Activated CD4-positive, alpha-beta T cell treated with anti-CD3 and anti-CD28 coated beads, Interleukin-2, amount 50 U/mL, for 24 hours (primary cell): ENCODE measurements at places on chromosomes 12 and 14.

DNA sequence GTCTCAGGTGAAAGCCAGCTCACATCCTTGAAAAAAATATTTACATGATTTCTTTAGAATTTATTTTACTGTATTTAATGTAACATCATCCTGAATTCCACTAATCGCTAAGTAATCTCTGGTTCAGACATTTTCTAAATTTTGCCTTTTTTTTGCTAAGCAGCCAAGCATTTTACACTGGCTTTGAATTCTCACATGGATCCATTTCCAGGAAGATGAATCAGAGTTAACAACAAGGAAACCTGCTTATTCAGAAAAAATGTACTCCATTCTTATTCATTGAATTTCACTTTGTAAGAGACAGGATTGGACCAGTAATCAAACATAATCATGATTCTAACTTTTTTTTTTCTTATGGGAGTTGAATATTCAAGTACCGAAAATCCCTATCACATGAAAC is 1785.1 kb upstream of the FLRT2 start:
- DNase-seq = no peak

DNA sequence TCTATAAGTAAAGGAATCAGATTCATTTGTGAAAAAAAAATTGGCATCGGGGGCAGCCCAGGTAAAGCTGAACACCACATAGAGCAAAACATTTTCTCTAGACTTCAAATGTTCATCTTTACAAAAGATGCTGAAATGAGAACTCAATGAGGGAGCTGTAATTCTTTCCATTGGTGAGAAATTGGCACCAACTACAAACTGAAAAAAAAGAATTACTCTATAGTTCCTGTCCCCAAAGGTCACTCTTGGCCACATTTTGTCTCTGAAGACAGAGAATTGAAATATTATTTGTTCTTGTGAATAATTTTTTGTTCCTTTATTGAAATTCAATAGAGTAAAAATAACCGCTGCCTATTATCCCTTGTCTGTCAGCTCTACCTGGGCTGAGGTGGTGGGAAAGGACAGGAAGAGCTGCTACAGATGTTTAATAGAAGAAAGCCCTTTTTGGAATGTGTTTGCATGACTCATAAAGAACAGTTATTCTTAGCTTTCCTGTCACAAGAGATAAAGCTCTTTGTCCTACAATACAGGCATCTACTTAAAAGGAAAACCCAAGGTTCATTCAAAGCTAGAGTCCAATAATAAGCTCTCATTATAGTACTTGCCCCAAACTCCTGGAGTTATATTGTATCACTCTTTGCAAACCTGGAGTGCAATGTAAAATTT is 380.1 kb upstream of the KITLG start:
- DNase-seq = no peak

GRCh38 chr14:34568803-34569202 is 29.3 kb upstream of the EAPP start:
- no peak for DNase-seq

- no peak for DNase-seq
These were observed 81.2 kb upstream of the ATP2B1 start for GRCh38 chr12:89789862-89790261.

- no peak for DNase-seq
These were observed 660.9 kb upstream of the MGAT4C start for GRCh38 chr12:86917121-86917520.

GRCh38 chr12:19574601-19575000 is 135.3 kb downstream of the AEBP2 start:
- DNase-seq = no peak

DNA sequence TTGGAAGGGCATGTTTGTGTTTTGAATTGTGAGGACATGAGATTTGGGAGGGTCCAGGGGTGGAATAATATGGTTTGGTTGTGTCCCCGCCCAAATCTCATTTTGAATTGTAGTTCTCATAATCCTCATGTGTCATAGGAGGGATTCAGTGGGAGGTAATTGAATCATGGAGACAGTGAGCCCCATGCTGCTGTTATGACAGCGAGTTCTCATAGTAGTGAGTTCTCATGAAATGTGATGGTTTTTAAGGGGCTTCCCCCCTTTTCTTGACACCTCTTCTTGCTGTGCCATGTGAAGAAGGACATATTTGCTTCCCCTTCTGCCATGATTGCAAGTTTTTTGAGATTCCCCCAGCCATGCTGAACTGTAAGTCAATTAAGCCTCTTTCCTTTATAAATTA is 260.0 kb downstream of the DUSP6 start:
- peak; percentile 14 for DNase-seq

DNA sequence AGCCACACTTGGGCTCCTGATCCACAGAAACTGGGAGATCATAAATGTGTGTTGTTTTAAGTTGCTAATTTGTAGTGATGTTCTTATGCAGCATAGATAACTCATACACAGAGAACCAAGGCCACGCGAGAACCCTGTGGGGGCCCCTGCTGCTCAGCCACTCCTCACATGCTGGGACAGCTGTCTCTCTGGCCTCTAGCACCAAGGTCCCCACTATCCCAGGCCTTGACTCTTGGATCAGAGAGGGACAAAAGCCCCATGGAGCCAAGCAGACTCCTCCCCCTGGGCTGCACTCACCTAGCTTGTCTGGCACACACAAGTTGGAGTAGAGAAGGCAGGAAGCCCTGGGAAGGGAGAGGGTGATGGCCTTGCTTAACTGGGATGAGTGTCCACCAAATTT is 11.3 kb downstream of the PLD4 start:
- DNase-seq = no peak

- DNase-seq = no peak
These were observed 1.7 kb downstream of the ANGEL1 start for GRCh38 chr14:76810953-76811400.

DNA sequence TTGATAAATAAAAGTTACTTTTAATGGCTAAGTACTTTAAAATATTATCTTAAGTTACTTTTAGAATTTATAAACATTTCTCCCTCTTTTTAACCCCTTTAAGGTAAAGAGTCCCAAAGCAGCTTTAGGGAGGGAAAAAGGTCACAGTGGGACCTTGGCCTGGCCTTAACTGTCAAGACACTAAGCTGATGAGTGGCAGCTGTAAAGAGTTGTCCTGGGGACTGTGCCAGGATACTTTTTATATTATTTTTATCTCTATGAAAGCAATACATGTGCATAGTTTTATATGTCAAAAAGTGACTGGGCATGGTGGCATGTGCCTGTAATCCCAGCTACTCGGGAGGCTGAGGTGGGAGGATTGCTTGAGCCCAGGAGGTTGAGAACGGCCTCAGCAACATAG is 94.2 kb upstream of the RESF1 start:
- DNase-seq = no peak

DNA sequence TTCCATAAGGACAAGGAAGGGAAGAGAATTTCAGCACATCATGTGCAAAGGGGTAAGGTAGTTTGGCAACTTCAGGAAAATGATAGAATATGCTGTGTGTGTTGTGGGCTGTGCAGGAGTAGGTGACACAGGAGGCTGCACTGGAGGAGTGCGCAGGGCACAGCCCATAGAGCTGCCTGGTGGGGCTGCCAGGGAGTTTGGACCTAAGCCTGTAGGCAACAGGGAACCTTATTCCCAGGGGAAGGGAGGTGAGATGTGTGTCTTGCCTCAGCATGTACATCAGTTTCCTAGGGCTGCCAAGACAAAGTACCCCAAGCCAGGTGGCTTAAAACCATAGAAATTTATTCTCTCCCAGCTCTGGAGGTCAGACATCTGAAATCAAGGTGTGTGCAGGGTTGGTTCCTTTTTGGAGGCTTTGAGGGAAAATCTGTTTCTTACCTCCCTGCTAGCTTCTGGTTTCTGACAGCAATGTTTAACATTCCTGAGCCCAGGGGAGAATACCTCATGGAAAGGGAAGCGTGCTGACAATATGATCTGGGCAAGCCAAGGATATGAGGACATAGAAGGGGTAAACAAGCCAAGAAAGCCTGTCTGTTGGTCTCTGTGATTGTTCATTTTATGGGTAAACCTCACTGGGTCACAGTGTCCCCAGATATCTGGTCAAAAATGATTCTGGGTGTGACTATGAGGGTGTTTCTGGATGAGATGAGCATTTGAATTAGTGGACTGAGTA is 174.0 kb upstream of the NTF3 start:
- DNase-seq = no peak

DNA sequence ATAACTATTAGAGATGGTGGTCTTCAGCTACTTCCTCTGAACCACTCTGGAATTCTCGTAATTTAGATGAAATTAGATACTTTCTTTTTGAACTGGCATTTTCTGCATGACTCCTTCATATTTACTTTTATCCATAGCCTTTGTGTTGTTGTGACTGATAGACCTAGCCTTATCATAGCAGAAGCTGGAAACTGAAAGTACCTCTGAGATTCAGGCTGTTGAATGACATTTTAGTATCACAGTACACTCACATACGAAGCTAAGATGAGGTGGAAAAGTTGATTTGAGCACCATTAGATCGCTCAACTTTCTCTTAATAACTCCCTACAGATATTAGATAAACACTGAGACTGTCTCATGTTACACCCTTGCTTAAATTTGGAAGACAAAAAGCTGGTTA is 525.1 kb upstream of the FBXO33 start:
- DNase-seq = no peak

- DNase-seq = no peak
These were observed 509.2 kb downstream of the FLRT2 start for GRCh38 chr14:86039176-86039575.

GRCh38 chr12:84361651-84362551 is 550.7 kb downstream of the SLC6A15 start:
- DNase-seq = no peak

- no peak for DNase-seq
These were observed 38.5 kb upstream of the KCNMB4 start for GRCh38 chr12:70327541-70327940.

- no peak for DNase-seq
These were observed 21.2 kb downstream of the ASB2 start for GRCh38 chr14:93954900-93955849.

DNA sequence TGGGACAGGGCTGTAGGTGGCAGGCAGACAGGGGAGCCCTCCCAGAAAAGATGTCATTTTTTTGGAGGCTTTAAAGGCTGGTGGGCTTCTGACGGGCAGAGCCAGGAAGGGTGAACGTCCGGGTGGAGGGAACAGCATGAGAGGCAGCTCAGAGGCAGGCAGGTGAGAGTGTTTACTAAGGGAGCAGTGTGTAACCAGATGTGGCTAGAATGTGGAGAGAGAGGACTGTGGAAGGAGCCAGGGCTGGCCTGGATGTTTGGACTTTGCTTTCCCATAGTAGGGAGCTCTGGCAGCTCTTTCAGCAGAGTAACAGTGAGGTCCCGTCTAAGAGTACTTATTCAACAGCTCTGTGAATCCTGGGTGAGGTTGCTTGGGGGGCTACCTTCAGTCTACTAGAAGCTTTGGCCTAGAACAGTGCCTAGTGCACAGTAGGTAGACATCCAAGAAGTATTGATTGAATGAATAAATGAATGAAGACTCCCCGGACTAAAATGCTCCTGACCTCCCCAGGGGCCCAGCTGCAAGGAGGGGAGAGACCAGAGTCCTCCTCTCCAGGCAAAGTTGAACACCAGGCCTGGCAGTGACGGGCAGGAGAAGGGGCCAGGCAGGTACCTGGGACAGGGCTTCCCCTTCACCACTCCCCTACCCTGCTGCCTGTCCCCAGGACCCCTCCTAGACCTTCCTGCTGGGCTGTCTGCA is 8.5 kb downstream of the FAM222A start:
- DNase-seq = no peak

GRCh38 chr14:91056361-91056760 is 4.1 kb downstream of the RPS6KA5 start:
- no peak for DNase-seq

GRCh38 chr14:81252278-81252677 is 31.5 kb upstream of the GTF2A1 start:
- DNase-seq = no peak

DNA sequence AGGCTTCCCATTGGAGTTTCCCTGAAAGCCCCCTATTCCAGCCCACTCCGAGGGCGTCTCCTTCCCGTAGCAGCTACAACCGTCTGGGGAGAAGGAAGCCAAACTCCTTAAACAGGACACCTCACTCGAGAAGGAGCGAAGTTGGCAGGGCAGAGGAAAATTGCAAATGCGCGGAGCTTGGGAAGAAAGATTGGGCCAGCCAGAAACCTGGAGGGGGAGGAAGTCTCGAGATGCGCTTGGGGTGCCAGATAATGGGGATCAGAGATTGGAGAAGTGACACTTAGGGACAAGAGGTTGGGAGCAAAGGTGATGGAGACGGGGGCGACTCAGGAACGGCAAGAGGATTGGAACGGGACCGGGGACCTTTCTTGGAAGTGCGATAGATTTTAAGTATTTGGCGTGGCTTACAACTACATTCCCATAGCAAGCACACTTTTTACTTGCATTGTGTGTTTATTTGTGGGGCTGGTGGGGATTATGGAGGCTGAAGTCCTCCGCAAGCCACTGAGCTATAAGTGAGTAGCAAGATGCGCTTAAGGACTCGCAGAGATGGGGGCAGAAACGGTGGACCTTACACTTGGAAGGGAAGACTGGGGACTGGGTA is 926 bp downstream of the HRK start:
- no peak for DNase-seq

GRCh38 chr12:89783359-89784060 is 74.9 kb upstream of the ATP2B1 start:
- DNase-seq = no peak

DNA sequence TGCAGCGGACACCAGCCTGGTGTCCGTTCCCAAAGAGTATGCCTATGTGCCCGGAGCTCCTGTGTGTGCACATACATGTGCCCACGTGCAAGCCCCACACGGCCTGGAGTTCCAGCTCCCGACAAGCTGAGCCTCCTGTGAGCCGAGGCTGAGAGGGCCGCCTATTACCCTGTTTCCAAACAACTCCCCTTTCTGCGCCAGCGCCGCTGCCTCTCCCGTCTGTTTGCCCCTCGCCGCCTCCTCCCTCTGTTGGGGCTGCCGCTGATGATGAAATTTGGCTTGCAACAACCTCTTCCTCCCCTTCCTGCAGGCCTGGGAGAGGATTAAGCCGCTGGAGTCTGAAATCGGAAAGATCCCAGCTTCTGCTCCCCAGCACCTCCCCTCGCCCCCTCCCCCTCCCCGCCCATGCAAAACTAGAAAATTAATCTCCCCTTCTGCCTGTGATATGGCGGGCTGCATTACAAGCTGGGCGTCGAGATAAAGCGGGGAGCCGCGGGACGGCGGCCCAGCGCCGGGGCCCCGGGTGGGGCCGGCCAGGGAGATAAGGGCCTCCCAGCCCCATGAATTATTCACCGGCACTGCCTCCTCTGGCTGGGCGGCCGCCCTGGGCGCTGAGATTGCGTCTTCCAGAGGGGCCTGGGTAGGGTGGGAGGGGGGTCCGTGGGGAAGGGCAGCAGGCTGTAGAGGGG is 6.8 kb upstream of the ASIC1 start:
- no peak for DNase-seq
